ENCODE measurements at places on chromosomes 2 and 18.

GRCh38 chr18:56130481-56130880 is 507.9 kb downstream of the TXNL1 start:
- no peak for DNase-seq

- no peak for DNase-seq
These were observed 23.1 kb upstream of the COPS8 start for GRCh38 chr2:237062585-237062984.

DNA sequence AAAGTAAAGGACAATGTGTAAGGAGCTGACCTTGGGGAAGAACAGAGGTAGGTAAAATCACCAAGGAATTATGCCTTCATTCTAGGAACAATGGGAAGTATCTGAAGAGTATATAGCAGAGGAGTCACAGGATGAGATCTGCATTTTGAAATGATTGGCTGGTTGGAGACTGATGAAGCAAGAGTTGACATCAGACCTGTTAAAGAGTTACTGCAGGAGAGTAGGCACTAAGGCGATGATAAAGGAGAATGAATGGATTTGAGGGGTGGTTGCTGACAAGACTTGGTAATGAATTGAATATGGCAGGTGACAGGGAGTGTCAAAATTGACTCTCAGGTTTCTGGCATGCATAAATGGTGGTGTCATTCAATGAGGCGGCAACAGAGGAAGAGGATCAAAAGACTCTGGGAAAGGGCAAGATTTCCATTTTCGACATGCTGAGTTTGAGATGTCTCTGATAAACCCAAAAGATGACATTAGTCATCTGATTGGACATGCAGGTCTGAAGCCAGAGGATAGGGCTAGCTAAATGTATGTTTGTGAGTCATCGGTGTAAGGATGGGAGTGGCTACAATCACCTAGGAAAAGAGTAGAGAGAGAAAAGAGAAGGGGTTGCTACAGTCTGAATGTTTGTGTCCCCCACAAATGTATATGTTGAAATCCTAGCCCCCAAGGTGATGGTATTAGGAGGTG is 236.5 kb downstream of the DYM start:
- no peak for DNase-seq

DNA sequence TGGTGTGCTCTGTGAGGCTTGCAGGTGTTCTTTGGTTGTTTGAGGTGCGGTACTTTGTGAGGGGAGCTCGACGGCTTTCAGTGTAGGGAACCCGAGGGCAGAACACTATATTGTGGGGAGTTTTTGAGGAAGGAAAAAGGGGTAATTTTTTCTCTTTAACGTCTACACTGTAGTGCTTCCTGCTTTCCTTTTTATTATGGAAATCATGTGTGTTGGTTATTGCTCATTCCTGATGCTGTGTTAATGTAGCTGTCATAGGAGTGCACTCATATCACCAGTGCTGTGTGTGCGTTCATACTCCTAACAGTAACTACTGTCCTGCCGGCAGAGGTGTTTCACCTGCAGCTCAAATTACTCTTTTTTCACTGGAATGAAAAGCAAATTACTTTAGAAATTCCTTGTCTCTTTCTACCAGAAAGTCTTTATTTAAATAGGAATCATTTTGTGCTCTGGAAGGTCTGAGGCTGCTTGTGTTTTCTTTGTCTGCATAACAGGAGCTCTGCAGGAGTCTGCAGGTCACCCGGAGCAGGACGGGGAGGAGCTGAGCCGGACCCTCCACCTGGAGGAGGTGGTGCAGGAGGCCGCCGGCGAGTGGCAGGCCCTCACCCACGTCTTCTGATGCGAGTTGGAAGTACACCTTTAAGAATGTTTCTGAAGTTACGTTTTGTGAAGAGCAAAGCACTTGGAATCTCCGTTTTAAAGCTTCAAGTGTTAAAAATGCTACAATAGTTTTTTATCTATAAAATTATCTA is 145.5 kb downstream of the ZNF236 start:
- DNase-seq = no peak

DNA sequence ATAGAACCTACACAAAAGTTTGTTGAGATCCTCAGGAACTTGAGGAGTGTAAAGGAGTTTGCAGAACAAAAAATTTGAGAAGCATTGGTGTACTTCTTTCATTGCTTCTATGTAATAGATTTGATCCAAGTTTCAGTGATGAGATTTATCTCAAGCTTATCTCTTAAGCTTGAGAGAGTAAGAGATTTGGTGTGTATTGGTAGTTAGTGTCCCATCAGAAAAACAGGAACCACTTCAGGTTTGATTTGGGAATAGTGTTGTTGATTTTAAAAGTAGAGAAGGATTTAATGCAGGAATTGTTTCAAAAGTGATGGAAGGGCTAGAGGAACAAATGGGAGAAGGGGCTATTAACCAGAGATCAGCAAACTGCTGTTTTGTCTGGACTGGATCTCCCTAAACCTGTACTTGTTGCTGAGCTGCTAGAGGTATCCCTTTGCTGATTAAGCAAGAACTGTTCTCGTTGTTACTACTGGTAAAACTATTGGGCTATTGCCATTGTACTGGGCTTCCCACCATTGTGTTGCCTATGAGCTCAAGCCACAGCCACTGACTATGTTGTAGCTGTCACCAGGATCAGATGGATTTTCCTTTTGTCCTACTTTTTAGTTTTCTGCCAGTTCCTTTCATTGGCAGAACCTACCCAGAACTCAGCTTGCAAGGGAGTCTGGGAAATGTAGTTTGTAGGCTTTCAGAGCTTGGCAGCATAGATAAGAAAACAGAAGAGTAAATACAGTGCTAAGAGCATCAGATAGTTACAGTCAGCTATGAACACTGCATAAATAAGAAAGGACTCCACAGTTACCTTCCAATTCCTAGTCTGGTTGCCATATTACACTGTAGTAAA is 39.3 kb downstream of the RAB10 start:
- no peak for DNase-seq

GRCh38 chr2:225309516-225309915 is 90.0 kb upstream of the NYAP2 start:
- DNase-seq = no peak

- no peak for DNase-seq
These were observed 146.6 kb downstream of the ZNF516 start for GRCh38 chr18:76348267-76349066.

GRCh38 chr18:183769-184168 is 25.4 kb downstream of the USP14 start:
- DNase-seq = no peak

- no peak for DNase-seq
These were observed 85.2 kb upstream of the LCLAT1 start for GRCh38 chr2:30361751-30362394.

DNA sequence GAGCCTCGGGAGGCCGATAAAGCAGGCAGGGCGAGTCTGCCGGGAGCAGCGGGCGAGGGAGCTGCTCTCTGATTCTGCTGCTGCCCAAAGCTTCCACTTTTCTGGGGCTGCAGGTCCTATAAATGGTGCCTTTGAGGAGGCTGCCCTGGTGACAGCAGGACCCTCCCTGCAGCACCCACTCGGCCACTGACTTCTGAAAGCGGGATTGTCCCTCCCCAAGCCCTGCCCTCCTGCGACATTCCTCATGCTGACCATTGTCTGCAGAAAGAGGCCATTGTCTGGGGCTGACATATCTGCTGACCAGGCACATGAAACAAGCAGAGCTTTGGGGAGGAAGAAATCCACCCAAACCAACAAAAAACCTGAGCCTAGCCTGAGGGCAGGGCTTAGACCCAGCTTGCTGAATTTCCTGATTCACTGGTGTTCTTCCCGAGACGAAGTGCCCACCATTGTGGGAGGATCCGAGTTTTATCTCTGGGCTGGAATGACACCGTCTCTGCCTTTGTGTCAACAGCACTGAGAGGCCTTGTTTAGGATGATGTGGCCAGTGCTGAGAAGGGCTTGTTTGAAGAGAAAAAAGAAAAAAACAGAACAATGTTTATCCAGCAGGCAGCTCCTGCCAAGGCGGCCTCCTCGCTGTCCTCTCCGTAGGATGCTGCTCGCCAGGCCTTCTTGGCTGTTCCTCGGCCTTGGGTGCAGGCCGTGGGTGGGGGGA is 129.7 kb downstream of the MYCN start:
- DNase-seq = no peak

- DNase-seq = no peak
These were observed 356.6 kb downstream of the FBXO15 start for GRCh38 chr18:73791081-73791480.

DNA sequence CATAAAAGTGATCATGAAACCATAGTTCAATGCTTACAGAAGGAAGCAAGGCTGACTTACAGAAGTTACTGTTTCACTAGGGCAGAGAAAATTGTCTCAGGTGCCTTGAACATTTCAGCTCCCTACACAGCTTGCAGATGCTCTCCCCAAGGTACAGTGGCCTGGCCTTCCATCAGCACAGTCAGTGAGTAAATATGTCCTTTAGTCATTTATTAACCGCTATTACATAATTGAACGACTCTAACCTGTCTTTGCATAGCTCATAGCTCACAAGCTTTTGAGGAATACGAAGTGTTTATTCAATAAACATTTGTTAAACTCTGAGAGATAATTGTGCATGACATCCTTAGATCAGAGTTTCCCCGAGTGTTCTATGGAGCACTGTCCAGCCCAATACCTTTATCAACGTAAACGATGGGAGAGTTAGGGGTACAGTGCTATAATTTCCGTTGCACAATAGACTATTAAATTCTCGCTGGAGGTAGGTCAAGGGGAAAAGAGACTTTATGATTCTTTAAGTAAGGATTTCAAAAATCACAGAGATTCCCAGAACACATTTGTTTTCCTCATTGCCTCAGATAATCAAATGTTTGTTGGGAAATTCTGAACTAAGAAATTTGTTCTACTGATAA is 677.8 kb downstream of the TSN start:
- no peak for DNase-seq

DNA sequence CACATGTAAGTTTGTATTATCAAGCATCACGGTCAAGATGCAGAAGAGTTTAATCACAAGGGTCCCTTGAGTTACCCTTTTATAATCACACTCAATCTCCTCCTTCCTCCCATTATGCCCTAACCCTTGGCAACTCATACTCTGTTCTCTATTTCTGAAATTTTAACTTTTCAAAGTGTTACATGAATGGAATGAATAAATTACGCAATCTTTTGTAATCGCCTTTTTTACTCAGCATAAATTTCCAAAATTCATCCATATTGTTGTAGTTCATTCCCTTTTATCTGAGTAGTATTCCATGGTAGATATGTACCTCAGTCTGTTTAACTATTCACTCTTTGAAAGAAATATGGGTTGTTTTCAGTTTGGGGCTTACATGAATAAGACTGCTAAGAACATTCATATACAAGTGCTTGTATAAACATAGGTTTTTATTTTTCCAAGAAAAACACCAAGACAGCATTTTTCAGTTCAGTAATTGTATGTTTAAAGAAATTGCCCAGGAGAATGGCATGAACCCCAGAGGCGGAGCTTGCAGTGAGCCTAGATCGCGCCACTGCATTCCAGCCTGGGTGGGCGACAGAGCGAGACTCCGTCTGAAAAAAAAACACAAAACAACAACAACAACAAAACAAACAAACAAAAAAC is 430.9 kb upstream of the KCNH7 start:
- no peak for DNase-seq

- DNase-seq = no peak
These were observed 236.2 kb downstream of the NEDD4L start for GRCh38 chr18:58280191-58280590.

GRCh38 chr2:6827566-6828298 is 38.0 kb downstream of the CMPK2 start:
- DNase-seq = no peak

DNA sequence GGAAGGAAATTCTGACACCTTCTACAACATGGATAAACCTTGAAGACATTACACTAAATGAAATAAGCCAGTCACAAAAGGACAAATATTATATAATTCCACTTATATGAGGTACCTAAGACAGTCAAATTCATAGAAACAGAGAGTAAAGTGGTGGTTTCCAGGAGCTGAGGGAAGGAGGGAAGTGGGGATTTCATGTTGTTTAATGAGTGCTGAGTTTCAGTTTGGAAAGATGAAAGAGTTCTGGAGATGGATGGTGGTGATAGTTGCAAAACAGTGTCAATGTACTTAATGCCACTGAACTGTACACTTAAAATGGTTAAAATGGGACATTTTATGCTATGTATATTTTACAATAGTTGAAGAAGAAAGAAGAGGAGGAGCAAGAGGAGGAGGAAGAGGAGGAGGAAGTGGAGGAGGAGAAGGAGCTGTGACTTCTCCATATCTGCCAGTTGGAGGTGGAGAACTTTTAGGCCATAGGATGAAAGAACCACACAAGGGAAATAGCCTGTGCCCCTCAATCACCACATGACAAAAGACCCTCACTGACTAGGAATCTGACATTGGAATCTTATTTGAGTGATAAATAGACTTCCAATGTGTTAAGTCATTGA is 55.3 kb upstream of the LGALSL start:
- DNase-seq = no peak

DNA sequence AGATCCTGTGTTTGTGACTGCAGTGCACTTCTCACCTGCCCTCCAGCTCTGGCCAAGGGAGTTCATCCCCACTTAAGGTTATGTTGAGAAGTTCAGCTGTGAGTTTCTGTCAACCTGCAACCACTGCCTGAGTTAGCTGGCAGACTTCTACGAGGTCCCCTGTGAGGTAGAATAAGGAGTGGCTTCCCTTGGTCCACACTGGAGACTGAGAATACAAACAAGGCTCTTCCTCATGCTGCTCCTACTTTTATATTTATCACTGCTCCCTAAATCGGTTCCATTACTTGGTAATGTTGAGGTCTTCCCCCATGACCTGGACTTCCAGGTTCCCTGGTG is 353.2 kb upstream of the CWC22 start:
- DNase-seq = no peak

DNA sequence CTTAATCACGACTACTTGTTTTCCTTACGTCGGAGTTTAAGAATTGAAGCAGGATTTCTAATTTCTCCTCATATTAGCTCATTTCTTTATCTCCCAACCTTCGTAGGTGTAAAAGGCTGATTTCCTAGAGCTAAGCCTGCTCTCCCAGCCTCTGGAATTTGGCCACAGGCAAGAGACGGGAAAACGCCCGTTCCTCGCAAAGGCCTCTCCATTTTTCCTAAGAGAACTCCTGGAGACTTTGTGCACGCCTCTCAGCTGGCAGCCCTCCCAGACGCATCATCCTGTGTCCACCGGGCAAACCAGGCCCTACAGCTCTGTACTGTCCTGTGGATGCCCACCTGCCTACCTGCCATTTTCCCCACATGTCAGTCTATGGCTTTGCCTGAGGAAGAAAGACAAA is 106.3 kb downstream of the FTCDNL1 start:
- DNase-seq = no peak
